Esophagus squamous epithelium (tissue), 5 donors: ENCODE measurements at places on chromosomes 7 and 10. TPM values are rescaled to one million over a fixed set of nuclear protein-coding genes. Genes with fewer than 3 reads are reported as not detected.
A peak's percentile ranks its signal among the peaks of the same experiment; 100 is the strongest.

GRCh38 chr7:77684030-77684429, 12.2 kb upstream of the RSBN1L start:
- peaks cover 80% of the 10 kb centered on the region for H3K4me1 ChIP-seq
- peak overlapping the region; percentile 87 for H3K27ac ChIP-seq
- H3K27me3 ChIP-seq: no peaks in the 10 kb centered on the region
- no peak overlapping the region for H3K4me3 ChIP-seq
- H3K36me3 ChIP-seq: peaks cover 22% of the 10 kb centered on the region

GRCh38 chr10:3281941-3282673, 109.5 kb upstream of the PITRM1 start:
- H3K36me3 ChIP-seq: no peaks in the 10 kb centered on the region
- H3K4me1 ChIP-seq: no peaks in the 10 kb centered on the region
- no peak overlapping the region for H3K27ac ChIP-seq
- no peaks in the 10 kb centered on the region for H3K27me3 ChIP-seq

C10orf95 gene
- total RNA-seq: 1.1 TPM

FOXI2 gene
- total RNA-seq: 1.5 TPM

LEP gene
- total RNA-seq: not detected

DNA sequence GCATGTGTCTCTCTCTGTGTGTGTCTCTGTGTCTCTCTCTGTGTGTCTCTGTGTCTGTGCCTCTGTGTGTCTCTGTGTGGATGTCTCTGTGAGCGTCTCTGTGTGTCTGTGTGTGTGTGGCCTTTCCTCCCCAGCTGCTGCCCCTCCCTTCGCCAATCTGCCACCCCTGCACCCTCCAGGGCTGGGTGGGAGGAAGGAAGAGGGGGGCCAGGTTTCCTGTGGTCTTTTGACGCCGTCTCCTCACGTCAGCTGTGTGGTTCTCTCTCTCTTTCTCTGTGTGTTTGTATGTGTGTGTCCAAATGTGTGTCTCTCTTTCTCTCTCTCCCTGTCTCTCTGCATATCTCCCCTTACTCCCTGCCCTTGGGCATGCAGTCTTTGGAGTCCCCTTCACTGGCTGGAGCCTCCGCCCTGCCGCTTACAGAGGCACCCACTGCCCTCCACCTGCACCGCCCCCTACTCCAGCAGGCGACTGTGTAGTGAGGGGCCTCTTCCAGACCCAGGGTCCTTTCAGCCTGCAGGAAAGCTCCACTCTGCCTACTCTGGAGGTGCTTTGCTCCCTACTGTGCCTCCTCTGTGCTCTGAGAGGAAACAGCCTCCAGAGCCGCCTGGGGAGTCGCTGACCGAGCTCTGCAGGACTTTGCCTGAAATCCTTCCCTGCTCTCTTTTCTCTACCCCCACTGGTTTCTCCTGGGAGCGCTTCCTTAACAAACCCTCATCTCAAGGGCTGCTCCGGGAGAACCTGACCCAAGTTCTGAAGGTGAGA, 44.2 kb upstream of the C10orf71 start:
- peaks cover 7% of the 10 kb centered on the region for H3K4me1 ChIP-seq
- no peak overlapping the region for H3K27ac ChIP-seq
- H3K27me3 ChIP-seq: no peaks in the 10 kb centered on the region
- no peak overlapping the region for H3K4me3 ChIP-seq

ANKMY2 gene
- total RNA-seq: 8.0 TPM

- no peaks in the 10 kb centered on the region for H3K36me3 ChIP-seq
- no peak overlapping the region for H3K27ac ChIP-seq
- no peaks in the 10 kb centered on the region for H3K27me3 ChIP-seq
- no peaks in the 10 kb centered on the region for H3K4me1 ChIP-seq
Observed at GRCh38 chr7:81745637-81746036, 24.2 kb downstream of the HGF start.

WDFY4 gene
- total RNA-seq: 0.88 TPM

TMEM243 gene
- 8.9 TPM for total RNA-seq

GRCh38 chr10:17768957-17769356, 17.0 kb downstream of the TMEM236 start:
- H3K27ac ChIP-seq: no peak overlapping the region
- no peaks in the 10 kb centered on the region for H3K36me3 ChIP-seq
- no peak overlapping the region for H3K4me3 ChIP-seq
- DNase-seq: no peak
- H3K4me1 ChIP-seq: no peaks in the 10 kb centered on the region

GRCh38 chr10:101233863-101234262, 4.6 kb upstream of the LBX1 start:
- H3K27ac ChIP-seq: no peak overlapping the region
- no peaks in the 10 kb centered on the region for H3K36me3 ChIP-seq
- peaks cover 87% of the 10 kb centered on the region for H3K27me3 ChIP-seq
- no peak for DNase-seq
- peaks cover 40% of the 10 kb centered on the region for H3K4me1 ChIP-seq
- no peak overlapping the region for H3K4me3 ChIP-seq

DNA sequence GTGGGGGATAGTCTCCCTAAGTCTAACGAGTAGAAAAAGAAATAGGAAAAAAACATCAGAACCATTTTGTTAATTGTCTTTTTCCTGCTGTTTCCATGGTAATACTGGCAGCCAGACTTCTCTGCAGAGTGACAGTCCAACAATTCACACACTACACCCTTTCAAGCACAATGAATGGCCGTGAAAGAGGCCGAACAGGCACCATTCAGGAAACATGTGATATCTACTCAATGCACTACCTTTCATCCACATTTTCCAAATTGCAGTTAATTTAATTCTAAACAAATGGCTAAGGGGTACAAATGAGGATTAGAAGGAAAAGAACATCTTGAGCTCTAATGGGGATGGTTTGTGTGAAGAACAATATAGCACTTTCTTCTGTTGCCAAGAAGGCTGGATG, 358.5 kb upstream of the ANKRD30A start:
- no peaks in the 10 kb centered on the region for H3K27me3 ChIP-seq
- H3K27ac ChIP-seq: no peak overlapping the region
- no peaks in the 10 kb centered on the region for H3K4me1 ChIP-seq

DNA sequence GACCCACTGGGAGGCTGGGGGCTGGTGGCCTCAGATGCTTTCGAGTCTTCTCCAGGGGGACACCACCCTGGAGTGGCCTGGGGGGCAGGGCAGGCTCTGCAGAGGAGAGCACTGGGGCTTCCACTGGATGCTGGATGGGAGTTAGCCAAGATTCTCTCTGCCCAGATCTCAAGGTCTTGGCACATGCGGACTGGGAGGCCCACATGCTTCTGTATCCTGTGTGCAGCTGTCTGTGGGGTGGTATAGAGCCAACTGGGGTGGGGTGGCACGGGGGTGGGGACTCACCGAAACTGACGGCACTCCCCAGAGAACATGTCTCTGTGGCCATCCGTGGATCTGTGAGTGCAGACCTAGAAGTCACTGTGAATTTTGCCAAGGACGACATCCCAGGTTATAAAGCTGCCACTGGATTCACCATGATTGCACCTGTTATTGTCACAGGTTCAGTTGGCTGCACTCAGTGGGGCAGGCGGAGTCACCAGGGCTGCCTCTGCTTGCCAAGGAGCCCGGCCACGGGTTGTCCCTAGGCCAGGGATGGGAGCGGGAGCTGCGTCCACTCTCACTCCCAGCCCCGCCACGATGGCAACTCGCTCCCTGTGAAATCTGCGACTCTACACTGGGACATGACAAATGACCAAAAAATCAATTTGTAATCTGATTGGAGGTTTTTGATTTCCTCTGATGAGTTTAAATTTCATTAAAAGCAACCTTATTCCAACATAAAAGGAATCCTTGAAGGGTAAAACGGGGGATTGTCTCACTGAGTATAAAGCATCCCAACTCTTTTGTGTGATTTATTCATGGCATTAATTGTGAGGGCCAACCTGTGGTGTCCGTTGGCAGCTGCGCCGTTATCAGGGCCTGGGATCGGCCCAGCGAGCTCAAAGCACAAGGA, 131.3 kb downstream of the EBF3 start:
- no peak overlapping the region for H3K27ac ChIP-seq
- no peaks in the 10 kb centered on the region for H3K27me3 ChIP-seq
- H3K4me1 ChIP-seq: no peaks in the 10 kb centered on the region

DNA sequence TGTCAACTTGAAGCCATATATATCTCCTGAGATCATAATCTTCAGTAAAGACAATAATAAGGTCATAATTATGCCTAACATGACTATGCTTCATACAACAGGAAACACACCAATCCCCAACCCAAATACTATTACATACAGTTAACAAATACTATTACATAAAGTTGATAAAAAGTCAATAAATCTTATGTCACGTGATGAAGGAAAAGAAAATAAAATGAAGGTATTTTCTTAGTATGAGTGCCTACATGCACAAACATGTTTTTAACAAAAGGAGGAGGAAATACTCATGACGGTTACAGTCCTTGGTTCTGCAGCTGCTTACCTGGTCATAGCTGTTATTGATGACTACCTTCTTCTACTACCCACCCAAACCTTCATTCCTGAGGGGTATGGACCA, 810.7 kb downstream of the PHTF2 start:
- no peak overlapping the region for H3K4me3 ChIP-seq
- no peak overlapping the region for H3K27ac ChIP-seq
- H3K27me3 ChIP-seq: no peaks in the 10 kb centered on the region
- no peak for DNase-seq
- H3K36me3 ChIP-seq: no peaks in the 10 kb centered on the region
- no peaks in the 10 kb centered on the region for H3K4me1 ChIP-seq

TLX1 gene
- not detected for total RNA-seq

KCNH2 gene
- total RNA-seq: 0.19 TPM

- no peaks in the 10 kb centered on the region for H3K36me3 ChIP-seq
- no peak overlapping the region for H3K27ac ChIP-seq
- no peak overlapping the region for H3K4me3 ChIP-seq
- no peaks in the 10 kb centered on the region for H3K4me1 ChIP-seq
- no peaks in the 10 kb centered on the region for H3K27me3 ChIP-seq
Observed at GRCh38 chr7:142500366-142500765, 242.5 kb upstream of the PRSS58 start.

NKX2-3 gene
- total RNA-seq: not detected
